Left renal cortex interstitium (tissue), 4 donors: ENCODE measurements at places on chromosomes 7 and 10.

GRCh38 chr10:90959826-90960225 lies 38.9 kb upstream of the ANKRD1 start:
- DNase-seq = no peak

DNA sequence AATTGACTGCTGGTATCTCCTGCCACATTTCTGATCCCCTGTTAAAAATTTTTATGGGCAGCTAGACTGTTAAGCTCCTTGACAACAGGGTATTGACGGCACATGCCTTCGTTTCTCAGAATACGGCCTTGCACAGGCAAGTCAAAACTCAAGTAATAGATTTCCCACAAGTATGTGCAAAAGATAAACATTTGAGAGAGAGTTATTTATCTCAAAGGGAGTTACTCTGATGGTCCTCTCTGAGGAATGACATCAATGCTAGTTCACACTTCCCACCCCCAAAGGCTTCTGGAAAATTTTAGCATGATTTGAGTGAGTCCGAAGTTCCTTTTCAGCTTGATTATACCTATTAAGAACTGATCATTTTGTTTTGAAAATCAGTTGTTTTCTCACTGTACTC lies 71.9 kb downstream of the JCAD start:
- DNase-seq = no peak

DNA sequence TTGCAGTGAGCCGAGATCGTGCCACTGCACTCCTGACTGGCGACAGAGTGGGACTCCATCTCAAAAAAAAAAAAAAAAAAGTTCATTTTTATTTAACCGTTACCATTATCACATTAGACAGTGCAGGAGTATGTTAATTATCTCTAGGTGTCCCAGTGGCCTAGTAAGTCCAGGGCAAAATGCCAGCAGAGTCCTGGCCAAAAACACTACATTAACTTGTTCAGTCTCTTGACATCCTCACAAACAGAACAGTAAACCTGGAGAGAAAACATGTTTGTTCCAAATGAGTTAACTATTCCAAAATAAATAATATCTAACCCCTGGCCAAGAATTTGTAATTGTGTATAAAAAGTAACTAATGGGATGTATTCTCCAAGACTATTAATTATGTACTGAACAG lies 43.2 kb downstream of the PTPRZ1 start:
- no peak for DNase-seq

DNA sequence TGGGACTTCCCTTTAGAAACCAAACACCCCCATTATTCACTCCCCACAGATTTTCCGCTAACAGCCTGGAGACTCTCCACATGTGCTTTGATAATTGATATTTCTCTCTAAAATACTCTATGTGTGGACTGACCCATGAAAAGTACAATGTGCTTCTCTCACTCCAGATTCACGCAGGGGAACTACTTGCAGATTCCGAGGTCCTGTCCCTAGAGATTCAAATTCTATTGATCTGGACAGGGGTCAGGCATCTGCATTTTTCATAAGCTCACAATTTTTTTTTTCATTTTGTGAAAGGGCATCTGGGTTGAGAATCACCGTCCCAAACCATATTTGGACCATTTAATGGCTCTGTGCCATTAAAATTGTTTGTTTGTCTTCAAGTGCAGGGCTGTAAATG lies 98.7 kb downstream of the CALCR start:
- no peak for DNase-seq

- DNase-seq = no peak
Observed at GRCh38 chr10:30041196-30042105, 17.9 kb downstream of the JCAD start.

DNA sequence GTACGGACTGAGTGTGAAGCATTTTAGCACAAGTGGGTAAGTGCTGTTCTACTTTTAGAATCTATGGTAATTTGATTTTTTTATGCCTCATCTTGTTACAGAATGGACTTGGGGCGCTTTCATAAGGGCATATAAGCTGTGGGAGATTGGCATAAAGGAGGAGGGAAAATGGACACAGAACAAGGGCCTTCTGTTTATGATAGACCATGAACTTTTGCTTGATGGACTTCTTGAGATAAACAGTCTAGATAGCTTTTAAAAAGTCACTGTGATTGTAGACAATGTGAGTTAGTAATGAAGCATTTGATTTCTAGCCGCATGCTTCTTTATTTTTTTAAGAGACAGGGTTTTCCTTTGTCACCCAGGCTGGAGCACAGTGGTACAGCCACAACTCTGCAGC lies 2.0 kb downstream of the ZSCAN21 start:
- no peak for DNase-seq

DNA sequence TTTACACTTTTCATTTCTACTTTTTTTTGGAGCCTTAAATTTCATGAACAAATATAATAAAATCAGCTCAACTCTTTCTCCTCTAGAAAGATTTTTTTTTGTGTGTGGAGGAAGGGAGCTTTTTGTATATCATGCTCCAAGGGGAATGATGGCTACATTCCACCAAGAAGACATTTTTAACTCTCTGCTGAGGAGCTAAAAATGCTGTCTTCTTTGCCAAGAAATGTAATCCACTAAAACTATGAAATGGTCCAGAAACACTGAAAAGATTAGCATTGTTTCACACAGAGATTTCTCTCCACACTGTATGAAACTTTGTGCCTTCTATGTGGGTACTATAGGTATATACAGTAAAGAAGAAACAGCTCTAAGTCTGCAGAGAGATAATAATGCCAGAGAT lies 74.1 kb upstream of the ANK3 start:
- no peak for DNase-seq

DNA sequence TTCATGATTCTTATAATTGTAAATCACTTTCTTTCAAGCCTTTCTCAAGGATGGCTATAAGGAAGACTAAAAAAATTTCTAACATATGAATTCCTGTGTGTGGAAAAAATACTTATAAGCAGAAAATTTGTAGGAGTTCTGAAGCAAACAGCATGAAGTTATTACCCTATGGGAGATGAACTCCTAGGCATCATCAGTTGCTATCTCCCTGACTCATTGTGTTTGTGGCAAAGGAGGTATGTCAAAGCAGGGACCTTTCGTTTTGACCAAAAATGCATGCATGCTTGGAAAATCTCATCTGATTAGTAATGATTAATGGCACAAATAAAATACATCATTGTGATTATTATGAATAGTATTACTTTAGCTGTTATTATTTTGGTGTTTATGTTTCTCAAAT lies 59.4 kb downstream of the CALCR start:
- no peak for DNase-seq

DNA sequence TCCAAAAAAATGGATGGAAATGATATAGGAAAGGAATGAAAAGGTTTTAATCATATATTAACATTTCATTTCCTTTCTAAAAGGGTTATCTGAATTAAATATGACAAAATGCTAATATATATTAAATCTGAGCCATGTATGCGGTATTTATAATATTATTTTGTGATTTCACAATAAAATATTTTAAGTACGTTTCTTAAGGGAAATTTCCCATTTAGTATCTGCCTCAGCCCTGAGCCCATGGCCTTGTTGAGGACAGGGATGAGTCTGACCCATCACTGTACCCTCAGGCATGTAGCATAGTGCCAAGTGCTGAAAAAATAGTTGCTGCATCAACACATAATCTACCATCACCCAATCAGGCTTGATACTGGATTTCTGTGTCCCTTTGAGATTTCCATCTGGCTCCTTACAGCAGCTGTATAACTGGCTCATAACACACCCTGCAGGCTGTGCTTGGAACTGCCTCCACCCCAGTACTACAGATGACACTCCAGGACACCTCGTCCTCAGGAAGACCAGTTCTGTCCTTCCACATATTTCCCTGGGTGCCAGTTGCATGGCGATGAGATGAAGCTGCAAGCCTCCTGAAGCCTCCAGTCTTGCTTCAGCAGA lies 59.4 kb upstream of the ASAH2 start:
- DNase-seq = no peak

- DNase-seq = no peak
Observed at GRCh38 chr7:131307627-131308026, 20.0 kb upstream of the MKLN1 start.

DNA sequence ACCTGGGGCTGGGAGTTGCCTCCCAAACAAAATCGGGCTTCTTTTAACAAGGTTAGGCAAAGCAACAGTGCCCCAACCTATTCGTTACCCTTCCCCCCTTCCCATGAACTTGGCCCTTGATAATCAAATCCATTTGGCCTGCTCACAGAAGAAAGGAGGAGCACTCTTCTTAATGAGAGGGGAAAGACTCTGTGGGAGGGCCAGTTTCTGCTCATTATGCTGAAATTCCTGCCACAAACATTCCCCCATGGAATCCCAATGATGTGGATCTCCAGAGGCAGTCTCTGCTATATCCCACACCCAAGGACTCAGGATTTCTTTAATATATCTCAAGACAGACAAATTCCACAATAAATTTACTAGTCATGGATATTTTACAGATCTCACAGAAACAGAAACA lies 43.0 kb downstream of the LSM5 start:
- DNase-seq = no peak

- no peak for DNase-seq
Observed at GRCh38 chr7:116544487-116544886, 19.7 kb downstream of the CAV1 start.

DNA sequence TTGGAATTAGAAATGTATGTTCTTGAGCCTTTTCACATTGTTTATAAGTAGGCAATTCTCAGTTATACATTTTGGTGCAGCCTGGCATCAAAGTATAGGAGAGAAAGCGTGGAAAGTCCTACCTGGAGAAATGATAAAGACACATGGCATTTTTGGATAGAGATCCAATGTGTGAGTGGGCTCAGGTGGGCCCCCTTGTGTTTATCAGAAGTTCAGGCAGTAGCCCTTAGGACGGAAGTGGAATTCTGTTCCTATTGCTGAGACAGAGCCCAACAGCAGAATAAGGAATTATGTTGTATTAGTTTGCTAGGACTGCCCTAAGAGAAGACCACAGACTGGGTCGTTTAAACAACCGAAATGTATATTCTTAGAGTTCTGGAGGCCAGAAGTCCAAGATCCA lies 85.2 kb upstream of the AMPH start:
- no peak for DNase-seq

DNA sequence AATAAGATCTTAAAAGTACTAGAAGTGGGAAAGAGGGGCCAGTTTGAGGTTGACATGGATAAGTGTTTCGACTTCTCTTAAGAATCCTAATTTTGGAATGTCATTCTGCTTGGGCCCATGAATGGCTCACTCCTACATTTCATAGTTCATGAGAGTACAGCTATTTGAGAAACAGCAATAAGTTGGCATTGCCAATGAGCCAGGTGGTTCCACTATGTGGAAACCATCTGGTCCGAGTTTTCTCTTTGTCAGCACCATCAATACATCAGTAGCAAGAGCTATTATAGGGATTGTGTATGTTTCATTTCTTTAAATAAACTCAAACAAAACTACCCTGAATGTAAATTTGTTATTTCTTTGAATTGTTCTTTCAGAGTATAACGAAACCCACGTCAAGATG lies 78.1 kb upstream of the NEBL start:
- DNase-seq = no peak

DNA sequence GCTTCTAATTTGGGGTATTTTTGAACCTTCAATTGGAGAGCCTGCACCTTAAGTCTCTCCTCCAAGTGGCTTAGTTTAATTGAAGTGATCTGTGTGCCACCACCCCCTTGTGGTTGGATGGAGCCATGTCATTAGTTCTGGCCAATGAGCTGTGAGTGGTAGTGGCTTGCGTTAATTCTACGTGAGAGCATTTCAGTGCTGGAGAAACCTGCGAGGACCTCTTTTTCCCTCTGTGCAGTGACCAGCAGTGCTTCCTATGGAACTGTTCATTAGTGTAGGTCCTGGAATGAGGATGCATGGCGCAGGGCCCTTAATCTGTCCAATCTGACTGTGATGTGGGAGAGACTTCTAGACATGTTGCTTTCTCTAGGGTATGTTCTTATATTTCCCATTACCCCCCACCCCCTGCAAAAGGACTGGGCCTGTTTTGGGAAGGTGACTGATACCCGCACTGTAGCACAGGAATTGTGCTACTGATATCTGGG lies 3.8 kb downstream of the HILPDA start:
- no peak for DNase-seq

GRCh38 chr10:93342366-93342765 lies 139.8 kb downstream of the MYOF start:
- DNase-seq = no peak

GRCh38 chr10:58107506-58107905 lies 160.2 kb downstream of the IPMK start:
- no peak for DNase-seq

DNA sequence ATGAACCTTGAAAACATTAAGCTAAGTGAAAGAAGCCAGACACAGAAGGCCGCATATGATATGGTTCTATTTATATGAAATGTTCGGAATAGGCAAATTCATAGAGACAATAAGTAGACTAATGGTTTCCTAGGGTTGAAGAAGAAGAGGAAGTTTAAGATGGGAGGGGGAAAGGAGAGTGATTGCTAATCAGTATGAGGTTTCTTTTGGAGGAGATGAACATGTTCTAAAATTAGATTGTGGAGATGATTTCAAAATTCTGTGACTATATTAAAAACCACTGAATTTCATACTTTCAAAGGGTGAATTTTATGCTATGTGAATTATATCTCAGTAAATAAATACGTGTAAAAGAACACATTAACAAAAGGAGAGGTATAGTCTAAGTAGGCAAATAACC lies 176.4 kb upstream of the HPS1 start:
- DNase-seq = no peak

DNA sequence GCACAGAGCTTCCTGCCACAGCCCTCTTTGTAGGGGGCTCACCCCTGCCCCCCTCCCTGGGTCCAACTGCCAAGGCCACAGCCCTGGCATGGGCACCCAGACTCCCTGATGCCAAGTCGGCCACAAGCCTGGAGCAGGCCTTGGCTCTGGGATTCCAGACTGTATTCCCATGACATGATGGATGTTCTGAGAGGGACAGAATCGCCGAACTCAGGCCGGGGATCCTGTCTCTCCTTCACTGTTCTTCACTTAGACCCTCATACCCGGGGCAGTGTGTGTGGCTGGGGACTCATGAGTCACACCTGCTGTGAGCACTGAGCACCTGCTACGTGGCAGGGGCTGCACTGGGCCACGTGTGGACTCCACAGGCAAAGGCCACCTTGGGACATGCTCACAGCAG lies 7.9 kb downstream of the CALML5 start:
- no peak for DNase-seq

- no peak for DNase-seq
Observed at GRCh38 chr10:1175956-1176565, 119.9 kb downstream of the WDR37 start.

DNA sequence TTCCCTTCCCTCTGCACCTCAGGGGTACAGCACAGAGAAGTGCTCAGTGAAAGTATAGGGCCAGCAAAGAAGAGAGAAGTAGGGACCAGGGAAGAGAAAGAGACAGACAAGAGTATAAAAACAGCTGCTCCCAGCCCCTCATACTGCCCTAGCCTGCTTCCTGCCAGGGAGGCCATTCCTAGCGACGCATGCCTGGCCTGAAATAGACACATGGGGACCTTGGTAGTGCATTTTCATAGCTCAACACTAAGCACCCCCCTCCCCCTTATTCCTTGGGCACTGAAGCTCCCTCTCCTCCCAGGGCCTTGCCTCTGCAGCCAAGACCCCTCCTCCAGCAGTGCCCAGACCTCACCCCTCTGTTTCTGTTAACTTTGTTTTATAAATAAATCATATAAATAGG lies 64.7 kb downstream of the ZMIZ1 start:
- no peak for DNase-seq

GRCh38 chr7:122887848-122888247 lies 1.6 kb upstream of the CADPS2 start:
- no peak for DNase-seq
